CD4-positive, alpha-beta memory T cell (primary cell): ENCODE measurements at places on chromosomes 4 and X.

DNA sequence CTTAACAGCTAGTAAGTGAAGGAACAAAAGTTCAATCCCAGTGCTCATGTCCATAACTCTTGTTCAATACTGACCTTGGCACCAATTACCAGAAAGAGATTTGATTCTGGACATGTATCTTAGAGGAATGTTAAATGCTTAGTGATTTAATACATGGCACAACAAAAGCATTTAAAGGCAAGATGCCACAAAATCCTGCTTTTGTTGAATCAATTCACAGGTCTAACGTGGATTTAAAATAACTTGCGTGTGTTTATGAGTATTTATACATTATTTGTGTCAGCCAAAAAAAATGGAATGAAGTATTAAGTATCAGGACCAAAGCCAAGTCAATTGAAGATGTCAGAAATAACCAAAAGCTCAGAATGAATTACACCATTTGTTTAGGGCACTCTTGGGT is 85.4 kb upstream of the GIMD1 start:
- no peak for DNase-seq

GRCh38 chr4:152114562-152114961 is 353.8 kb upstream of the GATB start:
- DNase-seq = no peak

- DNase-seq = no peak
These were observed 163.9 kb downstream of the KDR start for GRCh38 chr4:54961357-54961975.

DNA sequence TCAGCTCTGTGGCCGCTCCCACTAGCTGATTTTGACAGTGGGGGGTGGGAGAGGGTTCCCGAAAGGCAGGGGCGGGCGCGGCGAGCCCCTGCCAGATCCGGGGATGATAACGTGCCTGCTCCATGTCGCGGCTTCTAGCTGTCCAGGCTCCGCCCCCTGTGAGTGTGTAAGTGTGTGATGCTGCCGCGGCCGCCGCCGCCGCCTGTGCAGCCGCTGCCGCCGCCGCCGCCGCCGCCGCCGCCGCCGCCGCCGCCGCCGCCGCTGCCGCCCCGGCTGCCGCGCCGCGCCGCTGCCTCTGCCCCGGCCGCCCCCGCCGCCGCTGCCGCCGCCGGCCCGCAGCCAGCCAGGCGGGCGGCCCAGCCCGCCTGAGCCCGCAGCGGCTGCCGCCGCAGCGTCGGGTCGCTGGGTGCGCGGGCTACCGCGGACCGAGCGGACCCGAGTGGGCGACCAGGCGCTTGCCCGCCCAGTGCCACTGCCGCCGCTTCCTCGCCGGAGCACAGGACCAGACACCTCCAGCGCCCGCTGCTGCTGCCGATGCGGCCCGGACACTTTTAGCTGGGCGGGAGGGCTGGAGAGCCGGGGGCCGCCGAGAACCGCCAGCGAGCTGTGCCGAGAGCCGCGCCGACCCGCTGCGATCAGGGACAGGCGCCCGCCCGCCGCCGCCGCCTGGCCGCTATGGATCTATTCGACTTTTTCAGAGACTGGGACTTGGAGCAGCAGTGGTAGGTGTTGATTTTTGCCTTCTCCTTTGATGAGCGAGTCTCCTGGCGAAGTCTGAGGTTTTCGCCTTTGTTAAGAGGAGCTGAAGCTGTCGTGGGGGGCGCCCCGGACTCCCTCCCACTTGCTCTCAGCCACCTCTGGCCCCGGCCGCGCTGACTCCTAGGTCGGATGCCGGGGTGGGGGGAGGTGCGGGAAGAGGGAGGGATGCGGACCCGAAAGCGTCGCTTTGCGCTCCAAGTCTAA is at the start of gene AFF2:
Gene AFF2, plus strand, starts transcription at position 195 of the 963 bp plus-strand sequence. Its CDS starts 481 bp downstream, at position 676.
- peak; percentile 39 for DNase-seq

- DNase-seq = no peak
These were observed 2.9 kb upstream of the HAND2 start for GRCh38 chr4:173532725-173533511.

GRCh38 chr4:172927096-172927814 is 241.4 kb upstream of the GALNT7 start:
- DNase-seq = no peak

GRCh38 chrX:118702741-118703140 is 24.7 kb upstream of the IL13RA1 start:
- DNase-seq = no peak

- no peak for DNase-seq
These were observed 86.8 kb downstream of the GATB start for GRCh38 chr4:151673908-151674520.

DNA sequence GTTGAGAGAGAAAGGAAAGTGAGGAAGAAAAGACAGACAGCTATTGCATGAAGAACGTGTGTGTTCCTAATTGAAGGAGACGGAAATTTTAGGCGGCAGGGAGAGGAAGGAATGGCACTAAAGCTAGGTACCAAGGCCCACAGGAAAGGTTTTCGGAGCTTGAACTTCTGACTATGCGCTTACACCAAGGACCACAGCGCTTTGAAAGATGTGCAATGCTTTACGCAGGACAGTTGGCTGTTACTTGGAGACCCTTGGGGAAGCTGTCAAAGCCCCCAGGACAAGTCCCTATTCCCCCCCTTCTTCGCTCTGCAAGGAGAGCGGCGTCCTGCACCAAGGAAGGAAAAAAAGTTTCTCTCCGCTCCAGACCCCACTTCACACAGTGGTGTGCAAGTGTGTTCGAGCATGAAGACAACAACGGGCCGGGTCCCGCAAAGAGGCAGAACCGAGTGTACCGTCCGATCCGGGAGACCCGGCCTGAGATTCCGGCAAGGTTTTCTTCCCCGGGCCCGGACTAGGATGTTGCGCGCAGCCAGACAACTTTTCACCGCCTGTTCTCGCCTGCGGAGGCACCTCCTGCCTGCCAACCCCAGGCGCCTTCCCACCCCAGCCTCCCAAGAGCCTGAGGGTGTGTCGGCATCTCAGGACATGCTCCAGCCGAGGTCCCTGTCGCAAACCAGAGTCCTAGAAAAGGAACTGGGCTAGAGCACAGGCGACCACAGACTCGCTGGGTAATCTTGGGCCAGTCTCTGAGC is 896 bp downstream of the KDR start:
- no peak for DNase-seq

DNA sequence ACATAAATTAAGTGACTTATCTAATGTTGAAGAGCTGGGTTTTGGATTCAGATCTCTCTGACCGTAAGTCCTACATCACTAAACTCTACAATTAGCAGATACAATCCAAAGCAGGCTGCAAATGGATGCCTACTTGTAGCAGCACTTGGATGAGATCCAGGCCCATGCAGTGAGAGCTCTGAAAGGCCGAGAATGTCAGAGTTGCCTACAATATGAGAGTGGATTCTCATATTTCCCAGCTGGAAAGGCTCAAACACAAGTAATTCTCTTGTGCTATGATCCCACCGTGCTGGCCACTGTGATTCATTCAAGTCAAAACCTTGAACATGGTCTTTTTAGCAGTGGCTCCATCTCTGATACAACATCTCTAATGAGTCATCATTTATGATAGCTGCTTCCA is 125.4 kb upstream of the CHRDL1 start:
- DNase-seq = no peak

- DNase-seq = no peak
These were observed 20.1 kb downstream of the TMEM255A start for GRCh38 chrX:120291211-120291610.

DNA sequence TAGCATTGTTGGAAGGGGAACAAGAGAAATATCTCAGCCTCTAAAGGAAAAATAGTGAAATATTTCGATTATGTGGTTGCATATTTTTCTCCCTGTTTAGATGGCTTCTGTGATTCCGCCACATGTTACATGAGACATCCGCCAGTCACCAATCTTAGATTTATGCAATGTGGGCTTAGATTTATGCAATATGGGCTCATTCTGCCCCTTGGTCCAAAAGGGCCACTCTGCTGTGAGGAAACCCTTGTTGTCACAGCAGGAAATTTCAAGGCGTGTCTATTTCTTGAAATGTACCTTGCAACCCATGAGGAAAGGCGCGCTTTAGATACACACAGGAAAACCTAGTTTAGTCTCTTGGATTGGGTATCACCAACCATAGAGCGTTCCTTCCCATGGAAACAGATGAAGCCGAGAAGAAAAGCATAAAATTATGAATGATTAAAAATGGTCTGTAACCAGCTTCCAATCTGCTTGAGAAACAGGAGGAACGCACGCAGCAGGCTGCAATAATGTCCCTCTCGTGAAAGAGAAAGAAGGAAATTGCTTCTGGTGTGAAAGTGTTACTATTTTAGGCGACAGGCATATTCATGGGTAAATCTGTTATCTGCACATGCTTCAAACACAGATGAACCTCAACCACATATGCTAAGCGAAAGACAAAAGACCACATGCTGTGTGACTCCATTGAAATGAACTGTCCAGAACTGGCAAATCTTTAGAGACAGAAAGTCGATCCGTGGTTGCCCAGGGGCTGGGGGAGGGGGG is 3.7 kb downstream of the RS1 start:
- DNase-seq = no peak

DNA sequence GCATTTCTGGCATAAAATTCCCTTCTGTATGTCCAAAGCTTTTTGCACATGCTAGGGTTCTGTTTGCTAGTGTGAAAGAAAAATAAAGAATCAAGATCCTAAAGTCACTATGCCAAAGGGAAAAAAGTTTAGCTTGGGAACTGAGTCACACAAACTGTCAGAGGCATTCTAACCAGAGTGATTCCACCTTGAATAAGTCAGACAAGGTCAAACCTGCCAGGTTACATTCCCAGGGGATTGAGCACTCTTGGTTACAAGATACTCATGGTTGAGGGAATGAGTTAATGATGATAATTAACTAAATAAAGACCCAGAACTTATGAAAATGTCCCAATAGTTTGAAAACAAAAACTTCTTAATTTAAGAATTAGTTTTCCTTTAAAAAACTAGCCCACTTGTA is 13.7 kb upstream of the UGT2B17 start:
- DNase-seq = no peak

DNA sequence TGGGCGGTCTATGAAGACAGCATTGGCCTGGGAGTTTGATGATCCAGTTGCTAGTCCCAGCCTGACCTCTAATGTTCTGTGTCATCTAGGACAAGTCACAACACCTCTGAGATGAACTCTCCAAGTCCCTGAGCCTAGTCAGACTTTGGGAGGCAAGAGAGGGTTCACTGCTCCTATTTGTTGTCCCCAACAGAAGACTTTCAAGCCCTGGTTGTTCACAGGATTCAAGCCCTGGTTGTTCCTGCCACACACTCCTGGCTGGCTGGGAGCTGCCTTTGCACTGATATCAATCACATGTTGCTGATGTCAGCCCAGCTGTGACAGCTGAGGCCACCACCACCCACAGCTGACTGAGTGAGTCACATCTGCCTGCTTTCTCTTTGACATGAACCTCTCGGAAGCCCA is 253.2 kb upstream of the RASGEF1B start:
- peak; percentile 11 for DNase-seq

DNA sequence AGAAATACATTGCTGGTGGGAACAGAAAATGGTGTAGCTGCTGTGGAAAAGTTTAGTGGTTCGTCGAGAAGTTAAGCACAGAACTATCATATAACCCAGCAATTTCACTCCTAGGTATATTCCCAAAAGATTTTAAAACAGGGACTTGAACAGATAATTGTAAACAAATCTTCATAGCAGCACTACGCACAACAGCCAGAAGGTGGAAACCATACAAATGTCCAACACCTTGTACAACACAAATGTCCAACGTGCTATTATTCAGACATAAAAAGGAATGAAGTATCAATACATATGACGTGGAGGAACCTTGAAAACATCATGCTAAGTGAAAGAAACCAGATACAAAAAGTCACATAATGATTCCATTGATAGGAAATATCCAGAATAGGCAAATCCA is 37.9 kb downstream of the CUL4B start:
- DNase-seq = no peak

DNA sequence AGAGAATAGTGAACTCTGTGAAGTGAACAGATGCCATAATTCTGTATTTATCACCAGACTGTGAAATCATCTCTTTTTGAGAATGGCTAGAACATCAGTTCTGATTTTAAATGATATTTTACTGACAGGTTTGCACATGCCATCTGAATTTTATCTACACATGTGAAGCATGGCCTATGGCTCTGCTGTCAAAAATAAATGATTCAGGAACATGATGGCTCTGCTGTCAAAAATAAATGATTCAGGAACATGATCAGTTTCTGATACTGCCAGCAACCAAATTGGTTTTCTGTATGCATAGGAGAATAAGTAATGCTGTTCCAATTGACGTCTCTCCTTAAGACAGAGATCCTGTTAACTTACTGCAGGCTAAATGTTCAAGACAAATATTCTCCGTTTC is 70.6 kb upstream of the TLL1 start:
- DNase-seq = no peak

GRCh38 chr4:184331268-184331995 is 113.8 kb upstream of the ENPP6 start:
- DNase-seq = no peak

DNA sequence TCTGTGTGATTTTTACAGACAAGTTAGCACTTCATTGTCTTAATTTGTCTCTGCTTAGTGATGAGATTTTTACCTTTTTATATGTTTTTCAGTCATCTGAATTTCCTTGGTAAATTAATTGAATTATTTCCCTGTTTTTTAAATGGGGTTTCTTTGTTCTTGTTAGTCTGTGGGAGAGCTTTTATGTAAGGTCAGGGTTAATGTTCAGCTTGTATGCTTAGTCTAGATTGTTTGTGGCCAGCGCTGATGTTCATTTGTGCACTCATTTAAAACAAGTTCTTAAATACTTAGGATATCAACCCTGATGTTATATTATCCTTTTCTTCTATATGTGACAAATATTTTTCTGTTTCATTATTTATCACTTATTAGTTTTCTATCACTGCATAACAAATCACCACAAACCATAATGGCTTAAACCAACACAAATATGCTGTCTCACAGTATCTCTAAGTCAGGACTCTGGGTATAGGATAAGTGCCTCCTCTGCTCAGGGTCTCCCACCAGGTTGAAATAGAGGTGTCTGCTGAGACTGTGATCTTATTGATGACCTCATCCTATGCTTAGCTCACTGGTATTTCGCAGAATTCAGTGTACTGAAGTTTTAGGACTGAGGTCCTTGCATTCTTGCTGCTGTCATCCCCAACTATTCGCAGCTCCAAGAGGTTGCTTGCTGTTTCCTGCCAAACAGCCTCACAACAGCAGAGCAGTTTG is 53.2 kb downstream of the ATP10D start:
- no peak for DNase-seq

DNA sequence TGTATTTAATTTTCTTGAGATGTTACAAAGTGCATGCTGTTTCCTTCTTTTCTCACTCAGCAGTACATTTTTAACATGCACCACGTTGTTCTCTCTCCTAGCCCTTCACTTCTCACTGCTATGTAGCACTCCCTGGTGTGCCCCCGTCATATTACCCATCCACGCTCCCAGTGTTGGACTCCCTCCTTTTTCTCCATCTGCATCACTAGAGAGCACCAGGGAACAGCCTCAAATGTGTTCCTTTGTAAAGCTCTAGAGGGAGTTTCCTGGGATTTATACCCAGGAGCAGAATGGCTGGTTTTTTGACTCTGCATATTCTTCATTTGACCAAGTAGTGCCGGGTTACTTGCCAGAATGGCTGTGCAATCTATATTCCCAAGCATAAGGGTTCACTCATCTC is 240.3 kb upstream of the ANXA3 start:
- DNase-seq = no peak

GRCh38 chr4:140673729-140674128 is 82.5 kb downstream of the TBC1D9 start:
- DNase-seq = no peak

GRCh38 chrX:24498975-24499374 is 33.9 kb downstream of the PDK3 start:
- peak; percentile 45 for DNase-seq
